ENCODE measurements at places on chromosomes 13 and 19. TPM values are rescaled to one million over a fixed set of nuclear protein-coding genes. Genes with fewer than 3 reads are reported as not detected.

Gene PALM3
- 16.1 TPM for total RNA-seq

Gene ZNF208
- total RNA-seq = 4.3 TPM

Gene PRR19
- total RNA-seq = 0.32 TPM

Gene JSRP1
- 0.96 TPM for total RNA-seq

Gene PLIN5
- 26.8 TPM for total RNA-seq

Gene SULT2A1
- not detected for total RNA-seq

Gene ZNF439
- 8.5 TPM for total RNA-seq

Gene CCDC61
- 22.9 TPM for total RNA-seq

DNA sequence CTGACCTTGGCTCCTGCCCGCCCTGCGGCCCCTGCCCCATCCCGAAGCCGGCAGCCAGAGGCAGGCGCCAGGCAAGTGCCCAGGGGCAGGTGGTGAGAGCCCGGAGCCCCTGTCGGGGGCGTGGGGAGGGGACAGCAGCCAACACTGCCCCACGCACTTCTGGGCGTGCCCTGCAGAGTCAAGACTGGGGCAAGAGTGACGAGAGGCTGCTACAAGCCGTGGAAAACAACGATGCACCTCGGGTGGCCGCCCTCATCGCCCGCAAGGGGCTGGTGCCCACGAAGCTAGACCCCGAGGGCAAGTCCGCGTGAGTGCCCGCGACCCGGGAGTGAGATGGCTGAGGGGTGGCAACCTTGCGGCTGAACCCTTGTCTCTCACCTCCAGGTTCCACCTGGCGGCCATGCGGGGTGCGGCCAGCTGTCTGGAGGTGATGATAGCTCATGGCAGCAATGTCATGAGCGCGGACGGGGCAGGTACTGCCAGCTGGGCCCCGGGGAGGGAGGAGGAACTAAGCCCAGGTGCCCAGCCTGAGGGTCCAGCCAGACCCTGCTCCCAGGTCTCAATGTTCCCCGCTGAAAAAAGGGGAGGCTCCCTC is 17.3 kb downstream of the ANKRD24 start:
- DNase-seq = no peak

DNA sequence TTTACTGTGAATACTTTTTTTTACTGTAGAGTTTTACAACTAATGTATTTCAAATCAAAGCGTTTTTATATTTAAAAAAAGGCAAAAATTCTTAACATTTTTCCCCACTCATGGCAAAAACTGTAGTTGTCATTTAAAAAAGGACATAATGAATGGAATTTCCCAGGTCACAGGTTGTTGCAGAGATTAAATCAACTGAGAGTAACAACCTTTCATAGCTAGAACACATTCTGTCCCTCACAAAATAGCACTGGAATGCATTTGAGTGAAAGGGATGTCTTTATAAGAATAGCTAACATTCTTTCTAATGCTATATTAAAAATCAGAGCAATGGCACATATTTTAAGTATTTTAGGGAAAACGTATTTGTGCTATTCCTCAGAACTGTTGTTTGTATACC is 1393.3 kb upstream of the ATXN8OS start:
- no peak for DNase-seq

DNA sequence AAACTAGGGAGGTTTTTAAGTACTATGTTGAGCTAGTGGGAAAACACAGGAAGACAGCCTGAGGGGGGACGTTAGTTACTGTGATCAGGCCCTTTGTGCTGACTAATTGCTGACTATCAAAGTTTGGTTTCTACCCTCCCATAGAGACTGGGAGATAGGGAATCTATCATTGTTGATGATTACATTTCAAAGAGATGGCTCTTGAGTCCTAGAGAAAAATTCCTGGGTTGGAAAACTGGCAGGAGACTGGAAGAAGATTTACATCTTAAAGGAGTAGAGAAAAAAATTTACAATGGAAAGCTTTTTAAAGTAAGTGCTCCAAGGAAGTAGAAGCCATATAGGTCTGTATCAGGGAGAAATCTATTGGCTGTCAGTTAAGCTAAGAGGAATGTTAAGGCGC is 522.0 kb upstream of the KLHL1 start:
- no peak for DNase-seq

- no peak for DNase-seq
Measured at GRCh38 chr13:95289020-95289444, 12.2 kb downstream of the ABCC4 start.

DNA sequence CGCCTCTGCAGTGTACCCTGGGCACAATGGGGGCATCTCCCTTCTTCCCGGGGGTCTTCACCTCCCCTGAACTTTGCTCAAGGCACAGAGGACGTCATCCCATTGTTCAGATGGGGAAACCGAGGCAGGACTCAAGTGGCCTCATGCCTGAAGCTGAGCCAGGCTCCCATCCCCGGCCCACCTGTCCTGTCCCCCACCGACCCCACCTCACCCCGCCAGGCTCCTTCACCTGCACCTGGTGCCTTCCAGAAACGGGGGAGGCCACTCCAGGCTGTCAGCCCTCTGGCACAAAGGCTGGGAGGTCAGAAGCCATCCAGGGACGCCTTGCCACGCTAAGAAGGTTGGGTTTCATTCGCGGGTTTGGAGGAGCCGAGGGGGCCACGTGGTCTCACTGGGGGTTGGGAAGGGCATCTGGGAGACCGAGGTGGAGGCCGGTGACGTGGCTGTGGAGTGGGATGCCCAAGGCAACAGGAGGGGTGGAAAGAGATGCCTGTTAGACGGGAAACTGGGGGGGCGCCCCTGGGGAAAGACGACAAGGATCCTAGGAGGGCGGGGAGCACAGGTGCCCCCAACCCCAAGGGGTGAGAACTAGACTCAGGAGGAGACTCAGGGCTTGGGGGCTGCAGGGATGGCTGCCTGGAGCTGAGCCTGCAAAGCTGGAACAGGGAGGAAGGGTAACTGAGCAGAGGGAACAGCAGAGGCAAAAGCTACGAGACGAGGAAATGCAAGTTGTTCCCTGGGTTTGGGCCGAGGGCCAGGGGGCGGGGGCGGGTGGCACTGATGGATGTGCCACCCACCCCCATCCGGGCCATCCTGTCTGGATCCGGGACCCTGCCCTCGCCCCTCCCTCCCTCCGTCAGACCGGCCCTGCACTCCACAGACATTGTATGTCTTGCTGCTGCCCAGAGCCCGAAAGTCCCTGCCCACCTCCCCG is 6.0 kb upstream of the TCF3 start:
- DNase-seq = no peak

DNA sequence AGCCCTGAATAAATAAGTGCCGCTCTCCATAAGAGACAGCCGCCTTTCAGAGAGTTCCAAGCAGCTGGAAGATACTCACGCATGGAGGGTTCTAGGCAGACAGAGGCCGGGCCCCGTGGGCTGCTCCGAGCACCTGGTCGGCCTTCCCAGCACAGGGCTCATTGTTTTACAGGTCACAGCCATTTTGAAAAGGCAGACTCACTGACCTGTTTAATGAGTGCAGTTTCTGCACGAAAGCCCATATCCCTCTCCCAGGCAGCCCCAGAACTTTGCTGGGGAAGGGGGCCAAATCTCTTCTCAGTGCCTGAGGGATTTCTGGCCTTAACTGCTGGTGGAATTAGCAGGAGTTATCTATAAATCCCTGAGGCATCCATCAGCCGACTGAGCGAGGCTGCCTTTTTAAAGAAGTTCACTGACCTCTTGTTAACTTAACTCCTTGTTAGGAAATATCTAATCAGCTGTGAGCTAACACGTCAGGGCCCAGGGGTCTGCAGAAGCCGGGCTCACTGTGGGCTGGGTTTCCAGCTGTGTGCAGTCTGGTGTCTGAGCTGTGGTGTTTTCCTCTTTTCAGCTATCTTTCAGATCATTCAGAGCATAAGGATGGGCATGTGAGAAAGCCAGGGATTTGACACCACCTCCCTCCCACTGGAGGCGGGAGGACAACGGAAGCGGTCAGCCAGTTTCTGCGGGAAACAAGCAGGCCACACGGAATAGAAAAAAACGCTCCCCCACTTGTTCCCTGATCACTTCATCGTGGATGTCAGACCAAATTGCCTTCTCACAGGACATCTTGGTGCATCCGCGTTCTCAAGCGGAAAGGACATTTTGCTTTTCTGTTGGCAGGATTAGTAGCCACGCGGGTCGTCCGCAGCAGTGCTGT is 23.3 kb downstream of the SERP2 start:
- no peak for DNase-seq

GRCh38 chr13:113168211-113168610 is 9.8 kb downstream of the PROZ start:
- no peak for DNase-seq

GRCh38 chr13:20303636-20304035 is 71.5 kb upstream of the GJB6 start:
- no peak for DNase-seq

GRCh38 chr13:51370116-51370515 is 30.6 kb downstream of the SERPINE3 start:
- DNase-seq = no peak

GRCh38 chr19:36049080-36049698 is 4.9 kb downstream of the THAP8 start:
- no peak for DNase-seq

- DNase-seq = no peak
Measured at GRCh38 chr19:48396016-48396823, 2.8 kb downstream of the GRIN2D start.
